ENCODE measurements at places on chromosomes 16 and 17.

GRCh38 chr17:47714773-47715396 is 18.2 kb upstream of the TBX21 start:
- DNase-seq, result no peak

- no peak for DNase-seq
Measured at GRCh38 chr16:55487048-55487803, 8.2 kb downstream of the MMP2 start.

DNA sequence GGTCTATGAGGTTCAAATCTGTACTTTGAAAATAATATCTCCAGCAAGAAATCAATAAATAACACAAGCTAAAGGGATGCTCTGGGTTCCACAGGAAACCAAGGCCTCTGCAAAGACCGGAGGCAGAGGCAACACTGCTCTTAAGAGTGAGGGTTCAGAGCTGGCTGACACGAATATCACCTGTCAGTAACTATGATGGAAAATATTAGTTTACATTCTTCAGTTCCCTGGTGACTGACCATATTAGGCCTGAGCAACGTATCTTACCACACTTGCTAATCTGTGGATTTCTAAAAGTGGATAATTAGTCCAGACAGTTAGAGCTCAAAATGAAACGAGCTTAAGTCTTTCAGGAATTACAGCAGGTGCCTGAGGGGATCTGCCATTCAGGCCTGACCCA is 459.3 kb downstream of the HS3ST3B1 start:
- no peak for DNase-seq

- no peak for DNase-seq
Measured at GRCh38 chr16:21263640-21264570, 14.2 kb downstream of the CRYM start.

- DNase-seq, result no peak
Measured at GRCh38 chr16:57802341-57803133, at the start of gene KIFC3. Gene KIFC3 (minus strand): TSS chr16:57802491. CDS start chr16:57798243, 4,248 bp downstream.

DNA sequence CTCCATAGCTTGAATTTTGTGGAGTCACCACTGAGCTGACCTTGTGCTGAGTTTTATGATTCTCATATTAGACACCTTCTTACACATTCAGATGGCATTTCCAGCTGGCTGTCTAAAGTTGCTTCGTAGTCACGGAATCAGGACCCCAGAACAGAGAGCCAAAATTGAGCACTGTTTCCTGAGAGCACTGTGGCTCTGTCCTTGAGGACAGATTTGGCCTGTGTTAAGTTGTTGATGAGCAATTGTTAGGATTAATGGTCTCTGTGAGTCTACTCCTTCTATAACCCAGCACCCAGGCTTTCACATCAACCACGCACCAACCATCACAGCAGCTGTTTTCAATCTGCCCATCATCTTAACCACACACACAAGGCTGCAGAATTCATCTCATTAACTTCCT is 277.5 kb upstream of the HSBP1 start:
- DNase-seq, result no peak

DNA sequence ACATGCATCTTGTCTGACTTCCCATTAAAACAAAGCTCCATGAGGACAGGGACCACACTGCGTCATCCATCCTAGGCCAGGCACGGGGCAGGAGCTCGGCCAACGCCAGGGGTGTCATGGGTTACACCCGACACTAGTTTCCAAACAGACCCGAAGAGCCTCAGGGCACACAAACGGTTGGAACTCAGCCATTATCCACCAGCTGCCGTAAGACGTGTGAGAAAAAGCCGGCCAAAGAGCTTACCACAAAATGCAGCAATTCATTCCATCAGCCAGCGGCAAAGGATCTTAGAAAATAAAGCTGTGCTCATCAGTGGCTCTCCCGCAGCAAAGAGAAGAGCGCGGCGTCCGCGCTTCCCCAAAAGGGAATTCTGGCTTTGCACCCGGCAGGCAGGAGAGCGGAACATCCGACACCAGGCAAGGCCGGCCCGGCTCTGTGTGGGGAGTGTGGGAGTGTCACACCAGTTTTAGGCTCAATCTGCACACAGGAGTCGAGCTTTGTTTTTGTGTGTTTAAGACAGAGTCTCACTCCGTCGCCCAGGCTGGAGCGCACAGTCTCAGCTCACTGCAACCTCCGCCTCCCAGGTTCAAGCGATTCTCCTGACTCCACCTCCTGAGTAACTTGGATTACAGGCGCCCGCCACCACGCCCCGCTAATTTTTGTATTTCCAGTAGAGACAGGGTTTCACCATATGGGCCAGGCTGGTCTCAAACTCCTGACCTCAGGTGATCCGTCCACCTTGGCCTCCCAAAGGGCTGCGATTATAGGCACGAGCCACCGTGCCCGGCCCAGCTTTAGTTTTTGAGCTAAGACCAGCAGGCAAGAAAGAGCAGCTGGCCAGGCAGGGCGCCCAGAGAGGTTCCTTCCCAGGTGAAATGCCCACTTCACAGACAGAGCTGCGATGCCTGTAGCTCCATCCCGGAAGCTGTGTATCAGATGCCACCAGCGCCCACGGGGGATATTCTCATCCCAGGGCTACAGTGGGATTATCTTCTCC is 1.5 kb downstream of the SLC38A8 start:
- no peak for DNase-seq

GRCh38 chr17:35586569-35587073 is 501 bp upstream of the AP2B1 start:
- no peak for DNase-seq

GRCh38 chr16:11561454-11561805 is 25.3 kb downstream of the LITAF start:
- no peak for DNase-seq

- no peak for DNase-seq
Measured at GRCh38 chr17:80212962-80213642, 7.0 kb downstream of the SGSH start.

DNA sequence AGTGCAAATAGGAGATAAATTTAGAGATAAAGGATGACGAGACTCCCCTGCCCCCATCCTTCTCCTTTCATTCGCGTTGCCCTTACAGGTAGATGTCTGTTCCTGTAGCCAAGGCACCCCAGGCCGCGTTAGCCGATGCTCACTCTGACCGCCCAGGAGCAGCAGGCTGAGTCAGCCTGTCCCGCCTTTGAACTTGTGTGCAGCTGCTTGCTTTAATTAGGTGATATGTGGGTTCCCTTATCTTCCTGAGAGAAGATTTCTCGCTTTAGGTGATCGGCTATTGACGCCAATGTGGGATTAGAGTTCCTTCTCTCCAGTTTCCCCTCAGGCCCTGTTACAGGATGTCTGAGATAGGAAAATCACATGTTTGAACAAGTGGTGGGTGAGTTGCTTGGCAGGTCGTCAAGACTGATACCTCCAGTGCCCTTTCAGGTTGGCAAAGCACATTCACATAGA is 119.5 kb downstream of the MSI2 start:
- DNase-seq, result no peak

DNA sequence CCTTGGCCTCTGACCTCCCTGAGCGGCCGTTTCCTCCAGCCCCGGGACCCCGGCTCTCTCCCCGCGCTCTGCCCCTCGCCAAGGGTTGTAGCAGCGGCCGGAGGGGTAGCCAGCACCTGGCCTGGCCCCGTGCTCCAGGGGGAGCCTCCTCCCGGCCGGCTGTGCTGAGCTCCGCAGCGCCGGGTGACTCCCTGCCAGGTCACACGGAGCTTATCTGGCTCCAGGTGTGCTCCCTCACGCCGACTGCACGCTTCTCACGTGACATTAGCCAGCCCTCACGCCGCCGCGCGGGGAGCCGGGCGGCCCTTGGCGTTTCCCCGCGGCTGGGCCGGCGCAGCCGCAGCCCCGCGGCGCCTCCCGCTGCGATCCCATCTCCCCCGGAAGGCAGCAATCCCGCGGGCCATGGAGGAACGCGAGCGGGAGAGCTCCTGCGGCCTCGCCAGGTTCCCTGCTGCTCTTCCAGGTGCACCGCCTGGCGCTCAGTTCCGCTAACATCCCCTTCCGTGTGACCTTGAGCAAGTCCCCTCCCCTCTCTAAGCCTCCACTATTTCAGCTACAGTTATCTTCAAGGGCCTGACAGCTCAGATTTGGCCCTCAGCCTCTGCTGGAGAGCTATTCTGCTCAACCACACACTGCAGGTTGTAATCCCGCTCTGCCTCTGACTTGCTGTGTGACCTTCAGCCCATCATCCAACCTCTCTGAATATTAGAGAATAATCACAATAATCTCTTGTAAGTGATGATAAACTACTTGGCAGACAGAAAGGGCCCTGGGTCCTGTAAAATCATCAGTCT is 3.4 kb downstream of the MYO18A start:
- peak; percentile 27 for DNase-seq

DNA sequence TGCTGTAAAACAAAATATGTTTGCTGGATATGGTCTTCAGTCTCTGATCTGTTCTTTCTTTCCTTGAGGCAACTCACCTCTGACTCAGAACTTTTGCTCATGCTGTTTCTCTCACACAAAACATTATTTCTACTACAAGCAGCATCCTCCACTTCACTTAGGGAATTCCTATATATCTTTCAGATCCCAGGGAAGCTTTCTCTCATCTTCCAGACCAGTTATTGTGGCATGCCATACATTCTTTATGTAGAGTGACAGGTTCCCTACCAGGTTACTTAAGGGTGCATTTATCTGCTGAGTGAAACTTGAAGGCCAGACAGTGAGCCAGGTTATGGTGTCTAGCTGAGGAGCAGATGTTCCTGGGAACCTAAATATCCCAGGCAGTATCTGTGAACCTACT is 1226.0 kb downstream of the CDH8 start:
- DNase-seq, result no peak

- no peak for DNase-seq
Measured at GRCh38 chr16:22983614-22984013, 165.6 kb downstream of the USP31 start.

DNA sequence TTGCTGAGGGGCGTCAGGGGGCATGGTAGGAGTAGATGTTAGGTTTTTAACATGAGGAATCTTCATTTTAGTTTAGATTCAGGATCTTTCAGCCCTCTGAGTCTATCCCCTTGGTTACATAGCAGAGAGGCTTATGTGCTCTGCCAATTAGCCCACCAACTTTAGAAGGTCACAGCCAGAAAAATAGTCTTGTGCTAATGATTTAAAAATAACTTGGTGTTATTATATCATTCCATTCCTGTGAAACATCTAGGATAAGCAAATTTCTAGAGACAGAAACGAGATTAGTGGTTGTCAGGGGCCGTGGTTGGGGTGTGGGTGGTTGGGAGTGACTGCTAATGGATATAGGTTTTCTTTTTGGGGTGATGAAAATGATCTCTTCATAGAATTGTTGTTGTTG is 183.7 kb downstream of the SNX29 start:
- DNase-seq, result no peak

All from NCI-H187 (cell line).